ENCODE measurements at places on chromosomes 2 and 18.

DNA sequence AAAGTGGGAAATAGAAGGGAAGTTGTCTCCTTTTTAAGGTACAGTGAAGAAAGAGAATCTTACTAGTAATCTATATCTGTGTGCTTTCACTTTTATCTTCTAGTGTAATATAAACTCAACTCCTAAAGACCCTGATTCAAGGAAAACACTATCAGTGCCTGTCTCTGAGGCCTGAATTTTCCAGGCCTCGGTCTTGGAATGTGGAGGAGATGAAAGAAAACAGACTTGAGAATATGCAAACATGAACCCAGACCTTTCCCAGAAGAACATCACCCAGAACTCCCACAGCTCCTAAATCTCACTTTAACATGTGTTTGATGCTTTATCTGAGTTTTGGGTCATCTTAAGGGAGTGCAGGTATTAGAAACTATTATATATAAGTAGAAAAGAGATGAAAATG, 51.8 kb downstream of the EPB41L5 start:
- DNase-seq: no peak

DNA sequence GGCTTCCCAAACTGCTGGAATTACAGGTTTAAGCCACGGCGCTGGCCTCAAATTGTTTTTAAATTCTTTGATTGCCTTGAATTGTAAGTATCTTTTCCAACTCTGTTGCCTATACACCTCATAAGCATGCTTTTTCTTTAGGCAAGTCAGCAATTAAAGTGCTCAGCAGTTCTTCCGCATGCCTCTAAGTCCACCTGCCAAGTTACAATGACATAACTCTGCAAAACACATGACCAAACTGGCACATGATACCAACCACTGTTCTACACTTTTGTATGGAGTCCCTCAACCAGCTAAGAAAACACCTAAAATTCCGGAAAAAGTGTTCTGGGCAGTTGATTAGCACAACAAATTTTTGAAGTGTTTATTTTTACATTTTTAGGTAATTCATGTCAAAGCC, 5.1 kb downstream of the TXNL4A start:
- DNase-seq: no peak

DNA sequence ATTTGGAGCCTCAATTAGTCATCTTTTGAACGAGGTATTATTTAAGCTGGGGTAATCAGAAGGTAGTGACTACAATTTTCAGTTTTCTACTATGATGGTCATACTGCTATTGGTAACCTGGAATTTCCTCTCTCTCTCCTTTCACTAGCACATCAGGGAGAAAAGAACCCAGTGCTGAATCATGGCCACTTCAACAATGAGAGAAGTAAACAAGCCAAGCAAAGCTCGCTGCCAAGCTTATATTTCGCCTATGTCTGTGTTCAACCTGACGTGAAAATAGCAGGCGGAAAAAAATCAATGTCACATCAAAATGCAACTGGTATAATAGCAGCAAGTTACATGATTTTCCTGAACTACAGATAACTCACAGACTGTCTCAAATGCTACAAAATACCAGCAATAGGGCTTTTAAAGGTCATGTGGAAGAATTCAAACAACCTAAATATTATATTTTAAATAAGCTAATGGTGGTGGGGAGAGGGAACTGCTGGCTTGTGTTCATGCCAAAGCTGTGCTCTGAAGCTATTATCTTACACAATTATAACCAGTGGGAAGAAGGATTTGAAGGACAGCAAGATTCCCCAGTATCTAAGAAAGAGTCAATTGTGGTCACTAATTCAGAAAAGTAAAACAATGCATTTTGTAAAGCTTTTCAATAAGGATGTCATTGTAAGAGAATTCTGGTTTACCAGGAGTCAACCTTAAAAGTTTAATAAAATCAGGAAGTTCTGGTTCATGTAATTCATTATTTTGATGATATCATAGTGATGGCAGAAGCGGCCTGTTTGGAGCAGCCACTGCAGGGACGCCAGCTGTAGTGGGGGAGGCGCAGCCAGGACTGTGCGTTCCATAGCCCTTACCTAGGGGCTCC, 38.0 kb downstream of the RNF152 start:
- DNase-seq: no peak

DNA sequence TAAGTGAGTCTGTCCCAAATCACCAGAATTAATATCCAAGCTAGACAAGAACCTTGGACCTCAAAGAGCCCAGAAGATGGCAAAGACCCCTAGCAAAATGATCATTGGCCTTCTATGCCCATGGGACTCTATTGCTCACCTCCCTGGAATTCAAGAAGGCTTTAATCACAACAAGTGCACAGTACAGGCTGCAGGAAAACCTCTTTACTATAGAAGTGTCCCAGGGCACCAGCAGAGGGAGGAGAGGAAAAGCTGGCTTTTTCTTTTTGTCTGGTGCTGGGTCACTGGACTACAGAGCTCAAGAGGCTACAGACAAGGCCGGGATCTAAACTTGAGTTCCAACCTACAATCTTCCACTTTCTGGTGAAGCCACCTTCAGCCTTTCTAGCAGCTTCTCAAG, 88.3 kb upstream of the PPP1CB start:
- DNase-seq: no peak

GRCh38 chr18:40851014-40851429, 1104.0 kb upstream of the PIK3C3 start:
- DNase-seq: no peak

DNA sequence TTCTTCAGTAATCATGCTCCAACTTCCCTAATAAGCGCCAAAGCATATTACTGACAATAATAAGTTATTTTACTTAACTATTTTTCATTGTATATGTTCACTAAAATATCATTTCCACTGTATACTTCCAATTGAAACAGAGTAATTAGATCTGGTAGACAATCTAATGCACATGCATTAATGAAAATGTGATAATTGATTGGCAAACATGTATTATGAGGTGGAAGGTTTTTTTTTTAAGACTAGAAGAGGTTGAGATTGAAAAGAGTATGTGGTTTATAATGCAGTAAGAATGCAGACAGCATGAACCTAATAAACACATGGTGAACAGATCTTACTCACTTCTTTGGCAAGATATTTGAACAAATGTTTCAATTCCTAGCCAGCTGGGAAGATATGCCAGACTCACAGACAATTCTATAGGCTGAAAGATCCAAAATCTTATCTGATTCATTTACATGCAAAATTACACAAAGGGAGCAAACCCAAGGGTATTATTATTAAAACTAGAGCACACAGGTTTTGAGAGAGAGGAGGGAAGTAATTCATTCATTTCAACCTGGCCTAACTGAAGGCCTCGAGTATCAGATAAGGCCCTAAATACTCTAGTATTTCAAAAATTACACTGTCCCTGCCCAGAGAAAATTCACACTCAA, 2.8 kb downstream of the NCKAP1 start:
- no peak for DNase-seq
